Foreskin keratinocyte (primary cell): ENCODE measurements at places on chromosomes 7 and 10. TPM values are rescaled to one million over a fixed set of nuclear protein-coding genes. Genes with fewer than 3 reads are reported as not detected.

Gene UPK3B
- total RNA-seq = 1.0 and 2.6 TPM in 2 replicates

Gene PHTF2
- 24.6 and 27.4 TPM in 2 replicates for total RNA-seq

Gene DGKI
- not detected in 2 replicates for total RNA-seq

Gene TMEM213
- not detected in 2 replicates for total RNA-seq

Gene WNT8B
- total RNA-seq = not detected in 2 replicates

Gene IQUB
- 0.04 and 0.07 TPM in 2 replicates for total RNA-seq

Gene SBDS
- 89.1 and 104 TPM in 2 replicates for total RNA-seq

Gene RADIL
- total RNA-seq = 0.04 and 0.07 TPM in 2 replicates

Gene ANKRD2
- 1.1 and 1.6 TPM in 2 replicates for total RNA-seq
